A549 treated with Hydrocortisone at 1 μM for 4 hours (cell line): ENCODE measurements at places on chromosomes 1 and 21. TPM values are rescaled to one million over a fixed set of nuclear protein-coding genes. Genes with fewer than 3 reads are reported as not detected.

The LAX1 gene
- total RNA-seq = not detected in 5 replicates

The AK4 gene
- total RNA-seq = 29.1 to 32.7 TPM (median 31.3 TPM) in 5 replicates

The IL19 gene
- total RNA-seq = not detected in 5 replicates

The FCRL6 gene
- total RNA-seq = not detected in 5 replicates

The HAPLN2 gene
- total RNA-seq = 0.14 to 0.47 TPM (median 0.20 TPM) in 5 replicates

The CEP350 gene
- 8.7 to 17.0 TPM (median 10.9 TPM) in 5 replicates for total RNA-seq

The EPHB2 gene
- total RNA-seq = 30.2 to 41.7 TPM (median 36.7 TPM) in 5 replicates

The S100A13 gene
- 155 to 191 TPM (median 185 TPM) in 5 replicates for total RNA-seq

The FMO2 gene
- total RNA-seq = not detected in 5 replicates

The CHI3L2 gene
- total RNA-seq = 0.25 to 1.1 TPM (median 0.44 TPM) in 5 replicates

The AMY1C gene
- not detected in 5 replicates for total RNA-seq

The KCNT2 gene
- total RNA-seq = 0.02 to 0.07 TPM (median 0.05 TPM) in 4 of 5 replicates, not detected in the other

The GBP5 gene
- 0.06 to 0.10 TPM in 2 of 5 replicates, not detected in the others for total RNA-seq
